ENCODE measurements at places on chromosomes 7 and 10.

GRCh38 chr10:130439766-130440165 is 303.6 kb downstream of the GLRX3 start:
- no peak for DNase-seq

DNA sequence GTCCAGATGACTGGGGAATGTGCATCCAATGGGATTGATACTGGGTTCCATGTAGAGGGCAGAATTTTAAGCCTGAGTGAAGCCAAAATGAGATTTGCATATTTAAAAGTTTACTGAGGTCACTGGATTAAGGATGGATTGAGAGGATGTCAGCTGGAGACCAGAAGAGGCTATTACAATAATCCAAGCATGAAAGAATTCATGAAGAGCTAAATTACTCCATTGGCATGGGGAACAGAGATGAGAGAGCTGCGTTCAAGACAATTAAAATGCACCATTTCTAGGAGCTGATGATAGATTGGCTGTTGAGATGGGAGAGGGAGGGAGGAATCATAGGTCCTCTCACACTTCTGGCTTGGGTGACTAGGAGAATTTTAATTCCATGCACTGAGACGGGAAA is 158.5 kb downstream of the JCAD start:
- no peak for DNase-seq

GRCh38 chr10:48235501-48235900 is 39.0 kb downstream of the FRMPD2 start:
- no peak for DNase-seq

DNA sequence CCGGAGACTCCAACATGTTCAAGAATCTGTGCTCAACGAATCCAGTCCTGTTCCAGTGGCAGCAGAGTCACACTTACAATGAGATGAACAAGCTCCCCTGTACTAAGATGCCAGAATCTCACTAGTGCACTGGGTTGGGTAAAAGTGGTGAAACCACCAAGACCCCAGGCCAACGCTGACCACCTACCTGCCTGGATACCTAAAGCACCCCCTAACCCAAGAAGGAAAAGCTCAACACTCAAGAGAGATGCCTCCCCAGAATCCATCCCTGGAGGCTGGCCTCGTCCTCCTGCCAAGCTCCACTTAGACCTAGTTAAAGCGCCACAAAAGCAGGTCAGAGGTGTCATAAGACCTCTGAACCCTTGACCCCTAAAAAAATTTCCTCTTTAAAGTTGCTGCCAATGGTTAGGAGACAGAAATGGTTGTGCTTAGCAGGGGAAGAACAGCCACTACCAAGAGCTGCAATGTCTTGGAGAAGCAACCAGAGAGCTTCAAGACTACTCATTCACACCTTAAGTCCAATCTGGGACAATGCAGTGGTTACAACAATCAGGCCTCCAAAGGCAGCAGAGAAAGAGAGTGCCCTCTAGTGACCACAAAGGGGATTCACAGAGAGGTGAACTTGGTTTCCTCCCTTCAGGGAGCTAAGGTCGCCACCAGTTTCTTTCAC is 94.6 kb upstream of the MACROH2A2 start:
- DNase-seq: peak; percentile 53

DNA sequence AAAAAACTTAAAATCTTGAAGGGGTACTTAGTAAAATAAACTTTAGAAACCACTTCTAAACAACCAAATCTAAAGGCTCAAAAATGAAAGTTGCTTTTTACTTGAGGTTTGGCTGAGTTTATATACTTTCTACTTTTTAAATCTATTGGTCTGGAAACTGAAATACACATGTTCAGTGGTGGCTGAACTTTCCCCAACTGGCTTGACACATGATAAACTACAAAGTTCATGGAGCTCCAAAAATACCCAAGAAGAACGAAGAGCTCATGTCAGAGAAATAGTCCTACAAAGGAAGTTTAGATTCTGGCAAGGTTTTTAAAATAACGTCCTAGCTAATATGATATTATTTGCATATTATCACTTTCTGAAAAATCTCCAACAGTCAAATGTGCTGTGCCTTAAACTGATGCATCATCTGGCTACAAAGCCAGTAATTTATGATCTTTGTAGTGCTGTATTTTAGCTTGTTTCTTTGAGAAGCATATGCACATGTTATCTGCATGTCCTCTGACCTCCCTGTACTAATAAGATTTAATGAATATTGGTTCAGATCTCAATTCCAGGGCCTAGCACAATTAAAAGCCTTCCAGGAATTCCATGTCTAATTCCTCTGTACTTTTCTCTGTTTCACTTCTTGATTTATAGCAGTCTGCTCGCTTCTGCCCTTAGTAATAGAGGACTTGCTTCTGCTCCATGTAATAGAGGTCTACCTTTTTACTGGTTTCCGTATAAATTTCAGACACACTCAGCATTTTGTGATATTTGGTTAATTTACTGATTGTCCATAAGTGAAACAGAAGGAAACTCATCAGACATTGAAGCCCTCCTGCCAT is 28.2 kb downstream of the SEMA3C start:
- no peak for DNase-seq

DNA sequence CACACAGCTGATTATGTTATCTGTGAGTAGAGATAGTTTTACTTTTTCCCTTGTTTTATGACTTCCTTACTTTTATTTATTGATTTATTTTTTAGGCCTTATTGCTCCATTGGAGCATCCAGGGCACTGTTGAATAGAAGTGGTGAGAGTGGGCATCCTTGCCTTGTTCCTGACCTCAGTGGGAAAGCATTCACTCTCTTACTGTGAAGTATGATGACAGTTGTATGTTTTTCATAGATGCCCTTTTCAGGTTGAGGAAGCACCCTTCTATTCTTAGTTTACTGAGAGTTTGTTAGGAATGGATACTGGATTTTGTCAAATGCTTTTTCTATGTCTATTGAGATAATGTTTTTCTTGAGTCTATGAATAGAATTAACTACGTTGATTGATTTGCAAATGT is 88.6 kb downstream of the XRCC2 start:
- no peak for DNase-seq

DNA sequence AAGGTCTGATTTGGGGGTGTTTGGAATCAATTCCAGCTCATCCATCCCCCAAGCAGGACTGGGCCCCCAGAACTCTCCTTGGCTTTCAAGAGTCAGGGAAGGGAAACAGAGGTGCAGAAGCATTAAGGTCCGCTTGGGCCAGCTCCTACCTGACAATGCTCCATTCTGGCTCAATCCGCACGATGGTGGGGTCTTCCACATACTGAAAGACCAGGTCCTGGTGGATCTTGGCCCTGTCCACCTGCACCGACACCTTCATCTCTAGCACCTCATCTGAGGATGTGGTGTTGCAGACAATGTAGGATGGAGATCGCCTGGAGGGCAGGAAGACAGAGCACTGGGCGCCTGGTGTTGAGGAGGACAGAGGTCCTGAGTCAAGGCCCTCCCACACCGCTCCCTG is 391.1 kb downstream of the PLXNA4 start:
- no peak for DNase-seq

DNA sequence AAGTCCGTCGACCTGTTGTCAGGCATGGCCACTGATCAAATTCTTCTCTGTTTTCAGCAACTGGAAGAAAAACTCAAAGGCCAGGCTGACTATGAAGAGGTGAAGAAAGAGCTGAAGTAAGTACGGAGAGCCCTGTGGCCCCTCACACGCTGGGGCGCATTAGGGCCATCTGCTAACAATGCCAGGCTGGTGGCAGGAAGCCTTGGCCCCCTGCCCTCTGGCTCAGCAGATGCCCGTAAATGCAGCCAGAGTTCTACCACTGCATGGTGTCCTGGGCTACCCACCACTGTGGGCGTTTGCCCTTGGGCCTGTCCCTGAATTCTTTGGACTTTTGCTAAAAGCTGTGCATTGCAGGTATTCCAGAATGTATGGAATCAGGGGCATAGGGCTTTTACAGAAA is 96.9 kb upstream of the SH2B2 start:
- DNase-seq: no peak

DNA sequence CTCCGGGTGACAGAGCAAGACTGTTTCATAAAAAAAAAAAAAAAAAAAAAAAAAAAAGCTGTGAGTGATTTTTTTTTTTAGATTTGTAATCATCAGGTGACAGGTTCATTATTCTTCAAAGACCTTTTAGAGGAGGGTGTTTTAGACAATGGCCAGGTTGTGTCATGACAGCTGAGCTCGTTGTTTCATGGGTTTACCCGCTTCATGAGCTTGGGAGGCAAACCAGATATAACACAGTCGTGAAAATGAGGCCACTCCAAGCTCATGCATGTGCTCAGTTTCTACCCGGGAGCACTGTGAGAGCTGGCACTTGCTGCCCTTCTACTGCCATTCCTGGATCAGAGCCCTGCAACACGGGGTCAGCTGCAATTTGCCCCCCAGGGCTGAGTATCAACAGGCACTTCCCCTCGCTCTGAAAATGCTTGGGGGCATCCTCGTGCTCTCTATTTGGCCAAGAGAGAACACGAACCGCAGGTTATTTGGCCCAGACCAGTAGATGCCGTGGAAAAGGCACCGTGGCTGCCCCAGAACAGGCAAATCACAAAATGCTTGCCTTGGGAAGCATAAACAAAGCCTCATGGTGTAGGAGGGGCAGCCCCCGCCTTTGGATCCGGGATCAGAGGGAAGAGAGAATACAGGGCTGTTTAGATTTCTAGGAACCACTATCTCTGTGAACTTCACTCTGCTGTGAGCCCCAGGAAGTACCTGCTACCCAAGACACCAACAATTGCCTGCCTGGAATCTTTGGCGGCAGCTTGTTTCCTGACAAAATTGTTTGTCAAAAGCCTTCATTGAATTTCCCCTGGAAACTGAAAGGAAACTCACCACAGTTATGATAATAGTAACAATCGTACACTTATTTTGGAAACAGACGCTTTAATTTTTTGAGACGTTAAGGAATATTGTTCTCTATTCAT is 371.0 kb downstream of the FRMD4A start:
- DNase-seq: no peak

GRCh38 chr10:71339796-71340589 is 20.9 kb downstream of the SLC29A3 start:
- no peak for DNase-seq

DNA sequence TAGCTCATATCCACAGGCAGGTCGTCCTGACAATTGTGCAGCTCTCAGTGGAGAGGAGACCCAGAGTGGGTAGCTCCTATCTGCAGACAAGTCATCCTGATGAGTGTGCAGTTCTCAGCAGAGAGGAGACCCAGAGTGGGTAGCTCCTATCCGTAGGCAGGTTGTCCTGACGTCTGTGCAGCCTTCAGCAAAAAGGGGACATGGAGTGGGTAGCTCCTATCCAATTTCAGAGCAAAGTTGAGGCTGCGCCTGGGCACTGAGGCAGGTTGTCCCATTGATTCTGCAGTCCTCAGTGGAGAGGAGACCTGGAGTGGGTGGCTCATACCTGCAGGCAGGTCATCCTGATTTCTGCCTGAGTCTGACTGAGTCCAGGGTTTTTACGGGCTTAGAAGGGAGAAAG is 111.8 kb downstream of the HPSE2 start:
- no peak for DNase-seq

GRCh38 chr10:30829901-30830300 is 200.3 kb upstream of the LYZL2 start:
- DNase-seq: no peak

DNA sequence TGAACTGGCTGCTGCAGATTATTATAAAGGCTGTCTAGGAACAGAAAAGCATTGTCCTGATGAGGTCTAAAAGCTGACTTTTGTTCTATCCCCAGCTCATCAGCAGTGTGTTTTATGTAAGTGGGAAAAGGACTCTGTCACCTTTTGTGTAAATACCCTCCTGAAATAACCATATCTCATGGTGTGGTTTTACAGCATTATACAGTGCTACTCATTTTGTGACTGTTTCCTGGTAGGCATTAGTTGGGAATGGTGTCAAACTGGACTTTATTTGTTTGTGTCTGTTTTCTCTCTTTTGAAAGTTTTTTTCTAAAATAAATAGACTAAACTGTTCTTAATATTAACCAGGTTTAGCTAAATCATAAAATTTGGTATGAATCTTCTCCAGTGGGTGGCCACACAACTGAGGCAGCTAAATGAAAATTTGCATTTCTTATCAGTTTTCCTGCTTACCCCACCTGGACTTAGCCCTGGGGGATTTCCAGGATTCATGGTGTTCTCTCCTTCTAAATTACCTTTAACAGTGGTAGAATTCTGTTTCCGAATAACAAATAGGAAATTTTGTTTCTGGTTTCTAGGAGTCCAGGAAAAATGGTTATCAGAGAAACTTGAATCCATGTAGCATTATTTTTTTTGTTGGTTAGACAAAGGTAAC is 140.9 kb downstream of the LHFPL3 start:
- no peak for DNase-seq

DNA sequence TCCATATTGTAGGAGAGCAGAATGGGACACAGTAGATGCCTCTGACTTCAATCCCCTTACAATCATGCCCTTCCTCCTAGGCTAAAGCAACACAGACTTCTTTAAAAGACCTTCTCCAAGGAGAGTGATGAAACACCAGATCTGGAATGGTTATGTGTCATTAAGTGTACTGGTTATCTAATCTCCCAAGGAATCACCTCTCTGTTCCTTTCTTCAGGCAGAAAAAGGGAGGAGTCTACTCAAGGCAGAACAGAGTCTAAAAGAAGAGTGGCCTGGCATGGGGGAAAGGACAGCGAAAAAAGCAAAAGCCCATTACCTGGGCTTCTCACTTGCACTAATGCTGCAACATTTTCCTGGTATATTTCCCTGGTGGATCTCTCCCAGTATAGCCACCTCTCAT is 2.9 kb downstream of the ELMO1 start:
- DNase-seq: no peak

DNA sequence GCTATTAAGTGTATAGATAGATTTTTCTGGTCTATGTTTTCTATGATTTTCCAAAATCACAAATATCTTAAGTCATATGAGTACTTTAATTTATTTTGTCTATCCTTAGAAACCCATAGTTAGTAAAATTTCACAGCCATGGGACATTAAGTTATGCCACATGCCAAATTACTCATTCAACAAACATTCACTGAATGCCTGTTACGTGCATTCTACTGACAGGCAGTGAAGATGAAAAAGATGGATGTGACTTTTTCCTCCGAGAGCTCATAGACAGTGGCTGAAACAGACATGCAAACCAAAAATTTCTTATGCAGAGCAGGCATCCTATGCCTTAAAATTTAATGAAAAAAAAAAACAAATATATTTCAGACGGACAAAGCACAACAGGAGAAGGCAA is 84.9 kb downstream of the CHRM2 start:
- DNase-seq: no peak

GRCh38 chr7:47763063-47763974 is 181.4 kb upstream of the TNS3 start:
- no peak for DNase-seq

Data from activated CD4-positive, alpha-beta T cell treated with anti-CD3 and anti-CD28 coated beads, Interleukin-2, Interleukin-4, amounts not matched to agents 100 ng/mL and 50 ng/mL, durations not matched to agents 16 hours and 8 hours (primary cell).